Activated CD8-positive, alpha-beta memory T cell treated with anti-CD3 and anti-CD28 coated beads for 48 hours (primary cell): ENCODE measurements at places on chromosomes 2 and 18.

- no peak for DNase-seq
These were observed 148.7 kb downstream of the CABLES1 start for GRCh38 chr18:23283916-23284430.

- no peak for DNase-seq
These were observed 59.5 kb downstream of the SH3RF3 start for GRCh38 chr2:109188496-109188890.

DNA sequence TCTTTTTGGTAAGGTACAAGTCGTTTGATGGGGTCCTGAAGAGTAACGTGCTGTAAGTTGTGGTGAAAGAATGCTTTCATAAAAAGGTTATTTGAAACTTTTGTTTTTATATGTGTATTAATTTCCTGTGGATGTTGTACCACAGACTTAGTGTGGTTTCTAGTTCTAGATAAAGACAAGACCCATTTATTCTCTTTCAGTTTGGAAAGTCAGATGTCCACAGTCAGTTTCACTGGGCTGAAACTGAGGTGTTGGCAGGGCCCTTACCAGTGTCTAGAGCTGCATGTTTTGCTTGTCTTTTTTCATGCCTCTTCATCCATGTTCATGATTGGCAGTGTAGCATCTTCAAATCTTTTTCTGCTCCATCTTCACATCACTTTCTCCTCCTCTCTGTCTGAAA lies 22.1 kb upstream of the DOCK10 start:
- DNase-seq = no peak

GRCh38 chr2:241014764-241015163 lies 16.3 kb downstream of the SNED1 start:
- no peak for DNase-seq

DNA sequence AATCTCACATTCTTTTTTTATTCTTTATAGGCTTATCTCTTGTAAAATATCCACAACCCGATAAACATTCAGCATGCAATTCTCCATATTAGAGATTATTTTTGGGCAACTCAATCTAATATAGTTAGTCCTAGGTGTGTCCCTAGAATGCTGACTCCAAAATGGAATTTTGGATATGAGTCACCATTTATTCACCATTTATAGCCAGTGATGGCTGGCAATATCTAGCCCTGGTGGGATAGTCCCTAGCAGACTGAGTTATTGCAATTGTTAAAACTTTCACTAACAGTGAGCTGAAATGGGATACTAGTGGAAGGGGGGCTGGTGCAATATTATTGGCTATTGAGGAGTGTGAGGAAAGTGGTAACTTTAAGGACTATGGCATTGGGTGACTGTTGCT lies 401.6 kb downstream of the SLC4A3 start:
- no peak for DNase-seq

- DNase-seq = no peak
These were observed 42.4 kb upstream of the MTIF2 start for GRCh38 chr2:55311444-55311870.

GRCh38 chr2:224407241-224407701 lies 5.4 kb upstream of the FAM124B start:
- DNase-seq = no peak

- DNase-seq = no peak
These were observed 127.3 kb downstream of the DNER start for GRCh38 chr2:229586746-229587705.

GRCh38 chr18:498931-499775 lies 1.3 kb downstream of the COLEC12 start:
- DNase-seq = no peak

DNA sequence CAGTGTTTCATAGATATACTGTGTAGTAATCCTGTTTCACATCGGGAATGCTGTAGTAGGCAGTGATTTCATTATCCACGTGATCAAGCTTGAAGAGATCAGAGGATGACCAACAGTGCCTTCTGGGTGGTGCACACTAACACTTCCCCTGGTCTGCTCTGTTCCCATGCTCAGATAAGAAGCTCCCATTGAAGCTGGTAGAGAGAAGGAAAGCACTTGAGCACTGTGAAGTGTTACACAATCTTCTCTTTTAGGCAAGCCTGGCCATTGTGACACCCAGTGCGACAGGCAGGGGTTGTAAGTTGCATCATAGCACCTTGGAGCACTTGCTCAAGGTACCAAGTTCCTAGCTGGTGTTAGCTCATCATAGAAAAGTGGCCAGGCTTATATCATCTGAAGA lies 30.6 kb upstream of the GPD2 start:
- no peak for DNase-seq

GRCh38 chr2:26511466-26511865 lies 33.5 kb upstream of the OTOF start:
- no peak for DNase-seq

DNA sequence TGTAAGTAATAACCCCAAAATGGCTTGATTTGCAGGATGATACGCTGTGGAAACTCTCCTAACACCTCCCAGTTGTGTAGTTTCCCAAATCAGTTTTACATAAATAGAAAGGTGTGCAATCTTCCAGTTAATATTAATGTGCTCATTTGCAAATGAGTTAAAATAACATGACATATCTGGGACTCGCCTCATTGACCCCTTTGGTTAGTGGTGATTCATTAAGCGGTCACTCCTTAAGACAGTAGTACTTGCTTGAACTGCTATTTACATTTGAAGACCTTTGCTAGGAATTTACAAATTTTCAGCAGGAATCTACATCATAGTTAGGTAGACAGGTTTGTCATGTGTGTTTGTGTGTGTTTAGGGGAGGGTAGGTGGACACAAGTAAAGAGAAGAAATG lies 1367.7 kb upstream of the CELF4 start:
- DNase-seq = no peak

- no peak for DNase-seq
These were observed 691.8 kb upstream of the NRXN1 start for GRCh38 chr2:51723691-51724090.

GRCh38 chr18:22742409-22742808 lies 190.7 kb upstream of the RBBP8 start:
- DNase-seq = no peak
